Activated naive CD4-positive, alpha-beta T cell treated with anti-CD3 and anti-CD28 coated beads for 36 hours (primary cell): ENCODE measurements at places on chromosomes 11 and 22. TPM values are rescaled to one million over a fixed set of nuclear protein-coding genes. Genes with fewer than 3 reads are reported as not detected.
A peak's percentile ranks its signal among the peaks of the same experiment; 100 is the strongest.

The C11orf97 gene
- total RNA-seq, result not detected

The TREH gene
- not detected for total RNA-seq

The YPEL4 gene
- total RNA-seq, result 0.17 TPM

The RIMBP3C gene
- not detected for total RNA-seq

DNA sequence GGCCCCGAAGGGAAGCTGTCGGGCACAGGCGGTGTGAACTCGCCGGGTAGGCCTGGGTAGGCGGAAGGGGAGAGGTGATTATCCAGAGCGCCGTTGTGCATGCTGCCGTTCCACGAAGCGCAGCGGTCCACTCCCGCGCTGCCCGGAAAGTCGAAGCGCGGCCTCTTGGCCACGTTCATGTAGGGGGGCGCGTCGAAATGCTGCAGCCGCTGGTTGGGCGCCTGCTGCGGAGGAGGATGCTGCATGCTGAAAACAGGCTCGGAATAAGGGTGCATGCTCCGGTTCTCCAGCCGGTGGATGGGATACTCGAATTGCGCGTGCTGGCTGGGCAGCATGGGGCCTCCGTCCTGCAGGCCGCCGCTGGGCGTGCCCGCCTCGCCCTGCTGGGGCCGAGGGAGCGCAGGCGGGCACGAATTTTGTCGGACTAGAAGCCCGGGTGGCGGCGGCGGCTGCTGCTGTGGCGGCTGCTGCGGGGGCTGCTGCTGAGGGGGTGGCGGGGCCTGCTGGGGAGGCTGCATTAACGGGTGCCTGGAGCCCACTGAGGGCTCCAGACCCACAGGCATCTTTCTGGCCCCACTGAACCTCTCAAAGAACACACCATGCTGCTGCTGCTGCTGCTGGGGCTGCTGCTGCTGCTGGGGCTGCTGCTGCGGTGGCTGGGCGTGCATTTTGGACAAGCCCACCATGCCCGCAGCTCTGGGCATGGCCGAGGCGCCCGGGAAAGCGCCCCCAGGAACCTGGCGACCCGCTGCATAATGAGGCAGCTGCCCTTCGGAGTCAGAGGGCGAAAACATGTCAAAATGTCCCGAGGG is 2.3 kb downstream of the MN1 start:
- H3K4me3 ChIP-seq, result peak overlapping the region; percentile 4
- H3K36me3 ChIP-seq, result no peaks in the 10 kb centered on the region
- DNase-seq, result no peak
- H3K4me1 ChIP-seq, result peaks cover 8% of the 10 kb centered on the region
- no peak overlapping the region for H3K27ac ChIP-seq
- peaks cover 4% of the 10 kb centered on the region for H3K27me3 ChIP-seq

- H3K4me3 ChIP-seq, result no peak overlapping the region
- peaks cover 10% of the 10 kb centered on the region for H3K4me1 ChIP-seq
- H3K27ac ChIP-seq, result no peak overlapping the region
- H3K36me3 ChIP-seq, result peaks cover 22% of the 10 kb centered on the region
Measured at GRCh38 chr11:17145972-17146371, 61.8 kb downstream of the PIK3C2A start.

GRCh38 chr22:47269516-47270088 is 507.2 kb downstream of the TBC1D22A start:
- H3K36me3 ChIP-seq, result no peaks in the 10 kb centered on the region
- DNase-seq, result no peak
- no peaks in the 10 kb centered on the region for H3K27me3 ChIP-seq
- no peak overlapping the region for H3K27ac ChIP-seq
- no peaks in the 10 kb centered on the region for H3K4me1 ChIP-seq

DNA sequence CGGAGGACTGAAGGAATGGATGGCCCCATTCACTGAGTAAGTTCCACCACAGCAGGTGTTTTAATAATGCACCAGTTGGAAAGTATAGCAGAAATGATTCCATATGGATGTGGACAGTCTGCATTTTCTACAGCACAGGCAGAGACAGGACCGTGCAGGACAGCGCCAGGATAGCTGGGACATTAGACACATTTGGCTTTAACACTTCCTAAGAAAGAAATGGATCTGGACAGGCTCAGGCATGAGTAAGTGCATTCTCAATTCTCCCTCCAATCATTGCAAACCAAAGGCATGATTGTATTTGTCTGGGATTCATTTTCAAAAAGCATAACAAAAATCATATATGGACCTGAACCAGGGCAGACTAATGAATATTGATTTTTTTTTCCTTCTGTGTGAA is 233.0 kb upstream of the POU2AF2 start:
- H3K27ac ChIP-seq, result no peak overlapping the region
- H3K36me3 ChIP-seq, result no peaks in the 10 kb centered on the region
- no peaks in the 10 kb centered on the region for H3K4me1 ChIP-seq
- peaks cover 4% of the 10 kb centered on the region for H3K27me3 ChIP-seq
- no peak overlapping the region for H3K4me3 ChIP-seq
- DNase-seq, result no peak

GRCh38 chr11:81259471-81259870 is 1474.2 kb downstream of the FAM181B start:
- H3K27ac ChIP-seq, result no peak overlapping the region
- H3K36me3 ChIP-seq, result no peaks in the 10 kb centered on the region
- no peak for DNase-seq
- H3K4me1 ChIP-seq, result no peaks in the 10 kb centered on the region

GRCh38 chr11:86499723-86500129 is 125.0 kb downstream of the CCDC81 start:
- no peaks in the 10 kb centered on the region for H3K4me1 ChIP-seq
- DNase-seq, result no peak
- H3K4me3 ChIP-seq, result no peak overlapping the region
- no peaks in the 10 kb centered on the region for H3K27me3 ChIP-seq
